ENCODE measurements at places on chromosomes 11 and 22.

DNA sequence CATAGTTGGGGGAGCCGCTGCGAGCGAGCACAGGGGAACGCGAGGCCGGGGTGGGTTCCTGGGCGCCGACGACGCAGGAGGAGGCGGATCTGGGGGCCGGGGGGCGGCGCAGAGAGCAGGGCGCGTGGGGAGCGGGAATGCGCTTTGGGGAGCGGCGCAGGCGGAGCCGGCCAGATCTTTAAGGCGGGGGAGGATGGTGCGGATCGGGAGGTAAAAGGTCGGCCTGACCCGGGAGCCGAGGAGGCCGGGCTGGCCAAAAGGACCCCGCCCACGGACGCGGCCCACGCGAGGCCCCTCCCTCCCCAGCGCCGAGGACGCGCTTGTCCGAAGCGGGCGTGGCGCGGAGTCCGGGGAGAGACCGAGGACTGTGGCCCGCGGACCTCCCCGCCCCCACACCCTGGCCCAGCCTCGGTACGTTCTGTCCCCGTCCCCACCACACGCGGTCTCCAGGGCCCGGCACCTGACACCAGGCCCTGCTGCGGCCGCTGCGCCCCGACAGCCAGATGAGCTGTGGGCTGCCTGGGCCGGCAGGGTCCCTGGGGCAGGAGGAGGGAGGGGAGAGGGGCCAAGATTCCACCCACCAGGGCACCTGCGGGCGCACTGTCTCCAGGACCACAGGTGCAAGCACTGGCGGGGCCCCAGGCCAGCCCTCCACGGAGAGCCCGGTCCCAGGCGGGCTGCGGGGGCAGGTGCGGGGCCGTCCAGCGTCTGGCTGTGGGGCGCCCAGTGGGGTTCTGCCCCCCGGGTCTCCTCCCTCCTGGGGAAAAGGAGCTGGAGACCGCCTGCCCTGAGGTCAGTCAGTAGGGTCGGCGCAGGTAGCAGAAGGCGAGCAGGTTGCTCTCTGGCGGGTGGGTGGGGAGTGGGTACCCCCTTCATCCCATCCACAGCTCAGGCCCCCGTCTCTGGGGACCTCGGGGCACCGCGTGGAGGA lies 10.9 kb downstream of the PIM3 start:
- no peak for DNase-seq

DNA sequence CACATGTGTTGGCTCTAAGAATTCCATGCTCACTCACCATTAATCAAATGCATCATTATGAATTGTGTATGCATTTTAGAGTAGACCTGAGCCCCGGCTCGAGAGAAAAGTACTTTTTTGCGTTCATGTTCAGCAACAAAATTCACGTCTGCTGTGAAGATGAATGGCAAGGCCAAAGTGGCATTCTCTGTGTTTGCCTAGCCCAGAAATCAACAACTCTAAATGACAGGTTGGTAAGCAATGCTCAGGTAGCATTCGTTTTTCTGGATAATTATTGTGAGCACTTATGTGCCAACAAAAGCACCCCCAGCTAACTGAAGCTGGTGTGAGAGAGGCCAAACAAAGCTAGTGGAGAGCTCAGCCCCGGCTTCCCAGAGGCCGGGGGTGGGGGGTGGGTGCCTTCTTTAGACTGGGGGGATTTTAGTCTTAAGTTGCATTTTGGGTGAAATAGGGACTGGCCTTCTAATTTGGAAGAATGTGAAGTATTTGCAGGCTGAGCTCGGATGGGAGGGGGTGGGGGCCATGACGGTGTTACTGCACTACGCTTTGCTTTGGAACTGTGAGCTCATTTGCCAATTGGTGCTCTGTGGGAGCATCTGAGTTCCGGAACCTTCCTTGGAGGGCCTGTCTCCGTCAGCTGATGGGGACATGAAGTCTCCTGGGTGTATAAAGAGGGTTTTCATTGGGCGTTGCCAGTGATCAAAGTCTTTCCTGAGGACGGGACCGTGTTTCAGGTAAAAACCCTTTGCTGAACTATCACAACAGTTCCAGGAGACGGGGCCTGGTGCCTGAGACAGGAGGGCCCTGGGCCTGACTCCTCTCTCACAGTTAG lies 29.0 kb upstream of the ALX4 start:
- no peak for DNase-seq

GRCh38 chr11:109707411-109707810 lies 285.4 kb downstream of the C11orf87 start:
- no peak for DNase-seq

GRCh38 chr11:107427569-107428180 lies 29.9 kb downstream of the CWF19L2 start:
- DNase-seq: no peak

DNA sequence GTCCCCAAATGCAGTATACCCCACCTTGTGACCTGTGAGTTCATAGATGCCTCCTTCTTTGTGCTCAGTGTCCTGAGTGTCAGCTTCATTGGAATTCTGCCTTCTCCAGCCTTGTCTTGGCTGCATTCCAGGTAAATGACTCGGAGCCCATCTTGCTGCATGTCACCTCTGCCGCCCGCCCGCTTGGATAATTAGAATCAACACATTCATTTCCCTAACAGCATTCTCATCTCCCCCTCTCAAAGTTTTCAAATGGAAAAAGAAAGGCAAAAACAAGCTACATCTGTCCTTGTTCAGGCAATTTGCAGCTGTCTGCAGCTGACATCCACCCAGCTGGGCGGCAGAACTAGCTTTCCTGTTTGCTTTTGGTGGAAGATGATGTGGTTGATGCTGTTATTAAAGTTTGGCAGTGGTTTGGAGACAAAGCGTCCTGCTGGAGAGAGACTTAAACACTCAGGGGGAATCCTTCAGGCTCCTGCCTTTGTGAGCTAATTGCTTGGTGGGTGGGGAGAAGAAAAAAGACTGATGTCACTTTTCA lies 198.8 kb upstream of the SEZ6L start:
- no peak for DNase-seq

GRCh38 chr22:19715188-19715930 lies 1.1 kb downstream of the SEPTIN5 start:
- no peak for DNase-seq

DNA sequence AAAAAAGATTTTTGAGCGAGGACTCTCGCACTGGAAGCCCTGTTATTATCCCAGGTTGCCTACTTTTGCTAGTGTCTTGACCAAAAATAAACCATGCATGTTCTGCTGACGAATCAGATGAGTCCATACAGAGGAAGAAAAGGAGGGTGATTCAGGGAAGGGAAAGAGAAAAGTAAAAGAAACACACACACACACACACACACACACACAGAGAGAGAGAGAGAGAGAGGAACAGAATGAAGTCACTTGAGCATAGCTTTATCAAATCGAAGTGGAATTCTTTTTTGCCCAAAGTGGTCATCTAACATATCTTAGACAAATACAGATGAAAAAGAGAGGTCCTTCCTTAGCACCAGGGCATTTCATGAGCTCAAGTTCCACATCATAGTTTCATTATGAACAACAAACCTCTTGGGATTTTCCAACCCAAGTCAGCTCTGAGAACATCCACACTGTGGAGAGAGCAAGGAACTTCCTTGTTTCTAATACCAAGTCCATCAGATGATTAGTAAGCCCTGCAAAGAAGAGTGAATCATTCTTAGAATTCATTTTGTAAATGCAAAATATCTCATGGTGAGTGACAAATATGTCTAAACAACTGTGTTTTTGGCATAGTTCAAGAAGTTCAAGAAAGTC lies 7.7 kb upstream of the MMP12 start:
- DNase-seq: no peak

DNA sequence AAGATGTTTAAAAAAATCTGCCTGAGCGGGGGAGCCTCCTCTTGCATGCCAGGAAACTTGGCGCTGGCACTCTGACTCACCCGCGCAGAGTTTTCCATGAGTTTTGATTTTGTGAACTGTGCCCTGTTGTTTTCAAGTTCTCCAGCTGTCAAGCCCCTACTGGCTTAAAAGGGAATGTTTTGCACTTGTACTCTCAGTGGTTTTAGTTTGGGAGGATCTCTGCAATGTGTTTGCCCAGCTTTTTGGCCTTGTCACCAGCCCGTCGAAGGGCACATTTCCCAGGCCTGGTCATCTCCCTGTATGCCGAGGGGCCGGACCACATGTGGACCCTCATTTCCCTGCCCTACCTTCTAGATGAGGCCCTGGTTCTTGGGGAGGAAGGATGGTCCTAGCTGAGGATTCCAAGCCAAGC lies 12.2 kb downstream of the MRGPRF start:
- no peak for DNase-seq

DNA sequence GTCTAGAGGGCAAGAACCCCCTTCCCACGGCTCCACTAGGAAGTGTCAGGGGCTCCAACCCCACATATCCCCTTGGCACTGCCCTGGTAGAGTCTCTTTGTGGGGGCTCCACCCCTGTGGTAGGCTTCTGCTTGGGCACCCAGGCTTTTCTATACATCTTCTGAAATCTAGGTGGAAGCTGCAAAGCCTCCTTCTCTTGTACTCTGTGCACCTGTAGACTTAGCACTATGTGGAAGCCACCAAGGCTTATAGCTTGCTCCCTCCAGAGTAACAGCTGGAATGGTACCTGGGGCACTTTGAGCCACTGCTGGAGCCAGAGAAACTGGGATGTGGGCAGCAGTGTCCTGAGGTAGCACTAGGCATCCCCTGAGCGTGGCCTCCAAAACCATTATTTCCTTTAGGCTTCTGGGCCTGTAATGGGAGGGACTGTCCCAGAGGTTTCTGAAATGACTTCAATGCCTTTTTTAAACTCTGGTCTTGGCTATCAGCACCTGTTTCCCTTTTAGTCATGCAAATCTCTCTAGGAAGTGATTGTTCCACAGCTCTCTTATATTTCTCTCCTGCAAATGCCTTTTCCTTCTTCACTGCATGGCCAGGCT lies 68.4 kb downstream of the TRAF6 start:
- no peak for DNase-seq

GRCh38 chr11:119650251-119650650 lies 78.7 kb downstream of the NECTIN1 start:
- no peak for DNase-seq

DNA sequence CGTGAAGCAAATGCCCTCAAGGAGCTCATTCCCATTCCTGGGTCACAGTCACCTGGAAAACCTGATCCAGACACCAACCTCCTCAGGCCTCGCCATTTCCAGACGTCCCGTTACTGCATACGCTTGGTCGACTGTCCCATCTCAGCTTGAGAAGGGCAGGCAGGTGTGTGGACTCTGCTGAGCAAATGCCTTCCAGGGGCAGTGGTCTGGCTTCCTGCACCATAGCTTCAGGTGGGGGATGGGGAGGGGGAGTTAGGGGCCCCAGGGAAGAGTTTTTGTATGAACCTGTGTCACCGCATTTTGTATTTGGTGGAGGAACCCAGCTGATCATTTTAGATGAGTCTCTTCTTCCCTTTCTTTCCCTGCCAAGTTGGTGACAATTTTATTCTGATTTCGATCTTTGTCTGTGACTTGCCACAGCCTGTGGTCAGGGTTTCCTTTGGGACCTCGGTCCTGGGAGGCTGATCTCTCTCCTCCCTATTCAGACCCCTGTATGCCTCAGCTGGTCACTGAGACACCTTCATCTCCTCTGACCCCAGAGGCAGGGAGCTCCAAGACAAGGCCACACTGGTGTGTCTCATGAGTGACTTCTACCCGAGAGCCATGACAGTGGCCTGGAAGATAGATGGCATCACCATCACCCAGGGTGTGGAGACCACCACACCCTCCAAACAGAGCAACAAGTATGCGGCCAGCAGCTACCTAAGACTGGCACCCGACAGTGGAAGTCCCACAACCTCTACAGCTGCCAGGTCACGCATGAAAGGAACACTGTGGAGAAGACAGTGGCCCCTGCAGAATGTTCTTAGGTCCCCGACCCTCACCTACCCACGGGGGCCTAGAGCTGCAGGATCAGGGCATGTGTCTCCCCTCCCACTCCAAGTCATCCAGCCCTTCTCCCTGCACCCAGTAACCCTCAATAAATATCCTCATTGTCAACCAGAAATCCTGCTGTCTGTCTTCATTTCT lies 22.9 kb downstream of the IGLL5 start:
- no peak for DNase-seq

- no peak for DNase-seq
Measured at GRCh38 chr11:134126217-134126822, 57.4 kb downstream of the JAM3 start.

DNA sequence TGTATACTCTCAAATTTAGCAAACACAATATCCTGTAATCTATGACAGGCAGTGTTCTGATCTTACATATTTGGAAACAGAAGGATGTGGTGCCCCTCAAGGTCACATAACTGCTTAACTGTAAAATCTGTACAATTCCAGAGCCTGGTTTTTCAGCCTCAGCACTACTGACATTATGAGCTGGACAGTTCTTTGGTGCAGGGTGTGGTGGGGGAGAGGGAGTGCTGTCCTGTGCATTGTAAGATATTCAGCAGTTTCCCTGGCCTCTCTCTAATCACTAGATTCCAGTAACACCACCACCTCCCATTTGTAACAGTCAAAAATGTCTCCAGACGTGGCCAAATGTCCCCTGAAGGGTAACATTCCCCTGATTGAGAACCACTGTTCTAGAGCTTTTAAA lies 1.8 kb upstream of the OR5B21 start:
- no peak for DNase-seq

Measured in central memory CD8-positive, alpha-beta T cell (primary cell).